Midbrain (tissue), 1 donor: ENCODE measurements at places on chromosomes 6 and 20.

DNA sequence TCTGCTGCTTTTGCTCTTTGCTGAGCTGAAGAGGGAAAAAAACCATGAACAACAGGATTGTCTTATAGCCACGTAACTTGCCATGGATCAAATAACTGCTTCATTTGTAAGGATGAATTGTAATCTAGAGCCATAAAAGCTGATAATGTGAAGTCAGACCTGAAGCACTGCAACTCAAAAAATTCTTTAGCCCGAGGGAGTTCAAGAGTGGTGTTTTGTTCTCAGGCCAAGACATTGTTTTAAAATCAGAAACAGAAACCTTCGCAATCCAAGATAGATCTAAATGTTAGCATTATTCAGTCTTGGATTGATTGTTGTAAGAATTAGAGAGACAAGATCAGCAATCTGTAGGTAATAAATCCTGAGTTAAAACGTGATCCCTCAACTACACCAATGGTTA is at the start of gene TRAPPC3L:
Gene TRAPPC3L, minus strand, starts transcription at position 34 of the 400 bp plus-strand sequence. CDS start 170 bp downstream, outside the sequence.
- DNase-seq: no peak

DNA sequence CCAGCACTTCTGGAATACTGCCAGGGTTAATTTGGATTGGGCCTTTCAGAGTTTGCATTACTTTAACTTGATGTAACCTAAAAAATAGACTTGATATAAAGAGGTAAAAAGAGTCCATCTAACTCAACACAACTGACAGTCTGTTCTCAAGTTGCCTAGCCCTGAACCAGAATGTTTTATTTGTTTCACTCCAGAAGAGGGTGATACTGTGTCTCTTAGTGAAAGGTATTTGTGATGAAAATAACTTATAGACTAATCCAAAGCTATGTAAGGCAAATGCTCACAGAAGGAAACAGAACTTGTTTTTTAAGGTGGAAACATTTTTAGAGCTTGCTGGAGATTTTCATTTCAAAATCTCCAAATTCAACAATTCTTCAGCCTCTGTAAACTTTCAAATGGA is 469.1 kb upstream of the RUNX2 start:
- DNase-seq: no peak

GRCh38 chr20:63775096-63775978 is 35.8 kb downstream of the SLC2A4RG start:
- DNase-seq: peak; percentile 50

DNA sequence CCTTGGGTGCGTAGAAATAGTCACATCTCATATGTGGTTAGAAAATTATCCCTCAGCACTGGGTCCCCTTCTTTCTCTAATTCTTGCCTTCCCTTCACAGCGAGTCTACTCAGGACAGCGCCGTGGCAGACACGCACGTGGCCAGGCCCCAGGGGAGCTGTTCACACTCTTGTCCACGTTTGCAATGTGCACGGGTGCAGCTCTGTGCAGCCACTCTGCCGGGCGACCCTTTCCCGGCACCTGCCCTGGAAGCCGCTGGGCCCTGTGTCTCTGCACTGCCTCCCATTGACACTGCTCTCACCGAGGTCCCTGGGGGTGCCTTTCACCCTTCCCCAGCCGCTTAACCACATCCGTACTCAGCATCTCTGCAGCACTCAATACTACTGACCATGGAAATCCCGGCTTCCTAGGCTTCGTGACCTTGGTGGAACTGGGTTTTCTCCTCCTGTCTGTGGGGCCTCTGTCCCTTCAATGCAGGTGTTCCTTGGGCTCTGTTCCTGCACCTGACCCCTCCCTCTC is 104.9 kb downstream of the DACT2 start:
- no peak for DNase-seq

- no peak for DNase-seq
Observed at GRCh38 chr20:49603209-49603627, 35.3 kb upstream of the PTGIS start.

- DNase-seq: no peak
Observed at GRCh38 chr6:51213811-51214210, 395.1 kb downstream of the TFAP2B start.
